Substantia nigra (tissue), 51 donors: ENCODE measurements at places on chromosomes 7 and 10.

- DNase-seq = no peak
These were observed 37.0 kb upstream of the PDCD4 start for GRCh38 chr10:110834629-110835301.

DNA sequence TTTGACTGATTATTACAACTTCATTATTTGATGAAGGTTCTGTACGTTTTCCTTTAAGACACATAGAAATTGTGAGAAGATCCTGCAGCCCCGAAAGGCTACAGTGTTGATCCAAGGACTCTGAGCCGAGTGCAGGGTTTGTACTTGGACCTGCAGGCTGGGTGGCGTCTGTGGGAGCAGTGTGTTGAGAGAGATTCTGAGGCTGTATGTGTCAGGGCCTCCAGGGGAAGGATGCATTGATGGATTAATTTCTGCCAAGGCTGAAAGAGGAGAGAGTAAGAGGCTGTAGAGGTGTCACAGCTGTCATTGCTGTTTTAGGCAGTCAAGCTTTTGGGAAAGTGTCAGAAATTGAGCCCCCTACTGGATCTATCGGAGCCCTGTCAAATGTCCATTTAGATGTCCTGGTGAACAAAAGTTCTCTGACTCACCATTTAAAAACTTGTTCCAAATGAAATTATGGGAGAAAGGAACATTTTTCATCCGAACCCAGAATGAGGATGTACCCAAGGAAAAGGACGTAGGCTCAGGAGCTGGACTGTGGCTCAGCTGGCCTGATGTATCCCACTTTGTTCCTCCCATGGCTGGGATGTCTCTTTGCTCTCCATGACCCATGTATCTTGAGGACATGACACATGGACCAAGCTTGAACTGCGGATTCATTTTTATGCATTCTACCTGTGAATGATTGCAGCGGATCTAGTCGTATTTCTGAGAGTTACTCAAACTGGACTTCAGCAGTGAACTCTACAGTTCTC, 102.2 kb downstream of the TCF7L2 start:
- DNase-seq = peak; percentile 8

GRCh38 chr10:60236869-60237524, 152.7 kb downstream of the ANK3 start:
- peak; percentile 35 for DNase-seq

GRCh38 chr10:98349508-98349922, 65.5 kb downstream of the PYROXD2 start:
- DNase-seq = no peak

DNA sequence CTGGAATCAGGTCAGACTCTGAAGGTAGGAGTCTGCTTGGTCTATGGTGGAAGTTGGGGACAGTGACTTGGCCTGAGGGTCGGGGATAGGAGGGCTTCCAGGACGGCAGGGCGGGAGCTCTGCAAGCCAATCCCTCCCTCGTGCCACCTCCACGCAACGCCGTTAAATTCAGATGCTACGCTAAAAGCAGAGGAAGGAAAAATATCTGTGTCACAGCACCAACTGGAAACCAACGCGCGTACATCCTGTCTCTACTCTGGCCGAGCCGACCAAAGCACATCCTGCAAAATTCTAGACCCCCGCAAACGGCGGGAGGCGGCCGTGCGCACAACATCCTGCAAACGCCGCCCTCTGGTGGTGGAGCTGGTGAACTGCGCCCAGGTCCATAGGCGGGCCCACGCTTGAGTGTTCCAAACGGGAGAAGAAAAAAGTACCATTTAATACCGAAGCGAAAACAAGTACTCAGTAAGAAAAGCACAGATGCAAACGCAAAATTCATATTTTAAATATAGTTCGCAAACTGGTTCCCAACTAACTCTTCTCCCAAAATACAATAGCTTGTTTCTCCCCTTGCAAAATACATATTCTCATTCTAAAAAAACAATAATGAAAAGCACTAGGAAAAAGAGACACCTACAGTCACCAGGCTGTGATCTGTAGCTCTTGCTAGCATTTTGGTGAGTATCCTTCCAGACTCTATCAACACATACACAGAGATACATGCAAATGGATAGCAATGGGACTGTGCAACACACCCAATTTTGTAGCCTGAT, 45.7 kb upstream of the HSPA12A start:
- DNase-seq = peak; percentile 61

DNA sequence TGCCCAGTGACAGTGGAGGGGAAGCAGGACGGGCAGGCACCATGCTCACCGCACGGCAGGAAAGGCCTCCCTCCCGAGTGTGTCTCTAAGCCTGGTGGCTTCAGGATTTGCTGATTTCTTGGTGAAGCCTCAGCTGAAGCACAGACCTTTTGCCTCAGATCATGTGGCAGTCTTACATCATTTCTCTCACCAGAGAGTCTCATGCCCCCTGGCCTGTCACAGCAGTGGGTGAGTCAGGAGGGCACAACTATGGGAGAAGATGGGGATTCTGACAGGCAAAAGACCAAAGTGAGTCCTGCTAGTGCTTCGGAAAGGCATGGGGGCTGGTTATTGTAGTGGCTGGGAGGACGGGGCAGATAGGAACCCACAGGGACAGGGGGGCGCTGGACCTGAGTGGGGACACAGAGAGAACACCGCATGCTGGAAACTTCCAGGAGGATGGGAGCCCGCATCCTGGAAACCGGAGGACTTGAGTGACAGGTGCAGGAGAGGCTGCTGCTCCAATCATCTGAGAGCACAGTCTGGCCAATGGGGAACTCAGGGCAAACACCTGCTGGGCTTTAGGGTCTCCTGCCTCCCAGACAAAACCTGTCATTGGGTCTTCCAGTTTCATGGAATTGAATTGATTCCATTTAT, 166.8 kb downstream of the ADARB2 start:
- no peak for DNase-seq

- no peak for DNase-seq
These were observed 20.5 kb upstream of the TRUB1 start for GRCh38 chr10:114917459-114917858.

DNA sequence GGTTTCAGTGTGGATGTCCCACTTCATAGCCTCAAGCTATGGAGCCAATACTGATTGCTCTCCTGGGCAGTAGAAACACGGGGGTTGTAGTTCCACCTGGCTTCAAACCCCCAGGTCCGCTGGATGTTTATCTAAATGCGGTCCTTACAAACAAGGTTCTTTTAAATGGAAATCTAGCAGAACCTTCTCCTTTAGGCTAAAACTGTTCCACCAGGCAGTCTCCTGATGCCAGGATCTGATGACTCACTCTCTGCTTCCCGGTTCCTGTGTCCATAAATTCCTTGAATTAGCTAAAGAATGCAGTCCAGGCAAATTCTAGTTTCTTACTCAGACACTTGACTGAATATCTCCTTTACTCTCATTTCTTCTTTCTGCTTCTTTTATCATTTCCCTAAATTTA, 108.4 kb upstream of the FAM3C start:
- no peak for DNase-seq

- DNase-seq = no peak
These were observed 25.6 kb upstream of the TMEM196 start for GRCh38 chr7:19798986-19799385.

DNA sequence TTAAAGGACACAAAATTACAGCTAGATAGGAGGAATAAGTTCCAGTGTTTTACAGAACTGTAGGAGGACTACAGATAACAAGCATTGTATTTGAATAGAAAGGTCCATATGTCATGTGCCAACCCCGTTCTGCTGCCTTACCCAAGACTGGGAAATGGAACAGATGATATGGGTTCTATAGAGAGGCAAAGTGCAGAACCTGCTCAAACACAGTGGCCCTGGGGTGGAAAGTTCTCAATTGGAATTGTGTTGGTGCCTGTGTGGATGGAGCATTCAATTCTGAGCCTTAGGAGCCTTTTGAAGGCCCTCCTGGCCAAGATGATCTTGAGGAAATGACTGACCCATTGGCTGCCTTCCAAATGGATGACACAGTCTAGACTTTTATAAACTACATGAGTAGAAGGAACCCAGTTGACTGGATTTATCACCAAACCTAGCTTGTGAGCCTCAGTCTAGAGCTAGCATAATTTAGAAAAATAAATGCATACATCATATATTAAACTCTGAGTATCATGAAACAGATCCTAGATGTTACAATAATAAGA, 4.1 kb upstream of the PRSS1 start:
- no peak for DNase-seq

- peak; percentile 0 for DNase-seq
These were observed 43.8 kb downstream of the ITIH5 start for GRCh38 chr10:7622969-7623368.

- peak; percentile 31 for DNase-seq
These were observed 326.1 kb downstream of the GALNT17 start for GRCh38 chr7:71457846-71458590.

GRCh38 chr10:27099448-27099847, 846 bp downstream of the ANKRD26 start:
- no peak for DNase-seq

DNA sequence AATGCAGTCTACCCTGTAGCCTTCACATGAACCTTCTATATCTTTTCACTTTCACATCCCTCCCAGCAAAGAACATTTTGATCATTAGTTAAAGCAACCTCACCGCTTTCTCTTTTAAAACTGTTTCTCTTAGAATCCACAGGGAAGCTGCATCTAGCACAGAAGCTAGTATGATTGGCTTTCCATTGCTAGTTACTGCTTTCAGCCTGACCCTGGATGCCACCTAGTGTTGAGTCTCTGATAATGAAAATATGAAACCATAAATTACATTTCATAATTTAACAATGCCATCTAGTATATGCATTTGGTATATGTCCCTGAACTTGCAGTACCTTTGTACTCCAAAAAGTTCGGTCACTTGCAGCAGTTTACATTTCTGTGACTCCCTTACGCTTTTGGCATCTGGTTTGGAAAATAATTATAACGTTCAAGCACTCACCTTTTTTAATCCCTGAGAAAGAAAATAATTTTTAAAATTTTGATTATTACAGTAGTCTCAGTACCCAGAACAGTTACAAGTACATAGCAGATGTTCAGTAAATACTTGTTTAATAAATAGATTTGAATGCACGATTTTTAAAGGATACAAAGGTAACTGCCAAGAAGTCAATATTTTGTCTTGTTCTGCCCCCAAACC, 22.7 kb downstream of the CISD1 start:
- peak; percentile 2 for DNase-seq

DNA sequence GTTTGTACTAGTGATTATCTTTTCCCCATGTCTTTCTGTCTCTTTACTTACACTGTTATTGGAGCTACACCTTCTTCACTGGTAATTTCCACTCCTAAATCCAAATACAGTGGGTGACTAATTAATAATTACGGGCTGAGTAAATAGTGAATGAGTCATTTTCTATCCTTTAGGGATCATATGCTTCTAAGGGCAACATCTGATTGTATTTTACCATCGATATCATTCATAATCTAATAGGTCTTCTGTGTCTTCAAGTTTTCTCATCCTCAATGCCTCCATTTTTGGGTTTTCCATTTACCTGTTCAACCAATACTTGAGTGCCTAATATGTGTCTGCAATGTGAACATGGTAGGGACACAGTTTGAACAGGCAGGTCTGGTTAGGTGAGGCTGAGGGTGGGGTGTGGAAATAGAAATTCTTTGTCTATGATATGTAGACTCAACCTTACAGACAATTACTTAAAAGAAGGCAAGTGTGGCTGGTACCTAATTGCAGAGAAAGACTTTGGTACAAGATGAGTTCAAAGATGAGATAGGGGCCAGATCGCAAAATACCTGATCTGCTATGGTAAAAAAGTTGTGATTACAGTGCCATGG, 5.9 kb upstream of the DHX32 start:
- DNase-seq = no peak

DNA sequence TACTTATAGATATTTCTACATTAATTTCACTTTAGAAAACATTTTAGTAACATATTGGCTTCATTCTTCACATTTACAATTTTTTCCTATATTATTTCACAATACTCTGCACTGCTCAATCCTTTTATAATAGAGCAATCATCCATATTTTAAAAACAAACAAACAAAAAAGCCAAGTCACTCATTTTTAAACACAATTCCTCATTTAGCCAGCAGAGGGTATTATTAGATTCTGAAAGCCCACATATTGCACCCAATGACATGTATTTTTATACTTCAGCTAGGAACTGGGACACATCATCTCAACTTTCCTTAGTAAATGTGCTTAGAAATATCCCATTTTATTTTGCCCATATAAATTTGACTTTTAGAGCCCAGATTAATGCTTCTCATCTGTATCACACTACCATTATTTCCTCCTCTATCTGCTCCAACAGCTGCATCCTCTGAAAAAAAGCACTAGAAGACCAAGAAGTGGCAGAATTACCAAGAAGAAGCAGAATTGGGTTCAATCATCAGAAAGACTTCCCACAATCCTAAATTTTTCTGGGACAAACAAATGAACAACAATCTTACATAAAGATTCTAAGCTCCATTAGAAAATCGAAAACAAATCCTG, 29.5 kb downstream of the CTNNA3 start:
- DNase-seq = no peak

DNA sequence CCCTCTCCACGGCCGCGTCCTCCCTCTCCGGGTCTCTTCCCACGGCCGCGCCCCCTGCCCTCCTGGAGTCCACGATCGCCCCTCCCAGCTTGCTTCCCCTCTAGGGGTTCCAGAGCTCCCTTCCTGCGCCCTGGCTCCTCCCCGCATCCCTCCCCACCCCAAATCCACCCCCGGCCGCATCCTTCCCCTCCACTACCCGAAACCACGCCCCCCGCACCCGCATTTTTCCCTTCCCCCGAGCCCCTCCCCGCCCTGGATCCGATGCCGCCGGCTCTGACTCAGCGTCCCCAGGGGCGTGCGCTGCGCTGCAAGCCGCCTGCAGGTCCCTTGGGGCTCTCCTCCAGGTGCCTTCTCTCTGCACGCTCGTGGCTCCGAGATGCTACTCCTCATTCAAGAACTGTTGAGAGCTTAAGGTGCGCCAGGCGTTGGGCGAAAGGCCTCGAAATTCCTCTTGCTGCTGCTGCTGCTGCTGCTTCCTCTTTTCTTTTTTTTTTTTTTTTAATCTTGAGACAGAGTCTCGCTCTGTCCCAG, 372 bp upstream of the TMEM130 start:
- DNase-seq = no peak

GRCh38 chr7:75608451-75609122, 116.5 kb downstream of the SPDYE5 start:
- no peak for DNase-seq

DNA sequence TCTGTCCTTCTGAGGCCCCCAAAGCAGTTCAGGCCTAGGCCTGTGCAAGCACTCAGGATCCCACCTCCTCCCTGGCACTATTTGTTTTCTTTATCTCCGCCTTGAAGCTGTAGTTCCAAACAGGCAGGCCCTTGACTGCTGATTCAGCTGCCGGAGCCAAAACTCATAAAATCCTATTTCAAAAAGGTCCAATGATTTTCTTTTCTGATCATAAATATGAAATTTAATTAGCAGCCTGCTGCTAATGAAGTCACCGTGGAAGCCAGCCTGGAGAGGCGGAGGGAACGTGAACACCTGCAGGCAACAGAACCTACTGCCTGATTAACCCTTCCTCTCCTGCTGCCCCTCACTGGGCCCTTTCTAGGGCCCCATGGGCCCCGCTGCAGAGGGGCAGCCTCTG, 60.1 kb downstream of the CARD11 start:
- no peak for DNase-seq
